ENCODE measurements at places on chromosomes 11 and 22.

- peaks cover 14% of the 10 kb centered on the region for H3K36me3 ChIP-seq
- H3K27me3 ChIP-seq, result no peaks in the 10 kb centered on the region
- H3K4me3 ChIP-seq, result peak overlapping the region; percentile 10
- H3K4me1 ChIP-seq, result peaks cover 22% of the 10 kb centered on the region
- DNase-seq, result peak; percentile 70
These were observed 9.0 kb downstream of the FAM118A start for GRCh38 chr22:45318558-45319323.

GRCh38 chr22:20979243-20979809 is 2.8 kb upstream of the LZTR1 start:
- DNase-seq, result peak; percentile 67
- peaks cover 11% of the 10 kb centered on the region for H3K4me1 ChIP-seq
- H3K27ac ChIP-seq, result no peak overlapping the region
- peak overlapping the region; percentile 10 for H3K4me3 ChIP-seq
- H3K36me3 ChIP-seq, result peaks cover 4% of the 10 kb centered on the region
- no peaks in the 10 kb centered on the region for H3K27me3 ChIP-seq

- peaks cover 1% of the 10 kb centered on the region for H3K36me3 ChIP-seq
- peak overlapping the region; percentile 82 for H3K27ac ChIP-seq
- peak; percentile 18 for DNase-seq
- peak overlapping the region; percentile 67 for H3K4me3 ChIP-seq
These were observed 393 bp downstream of the ST13 start for GRCh38 chr22:40855979-40856512.

- H3K27me3 ChIP-seq, result no peaks in the 10 kb centered on the region
- no peak overlapping the region for H3K4me3 ChIP-seq
- H3K27ac ChIP-seq, result no peak overlapping the region
- H3K36me3 ChIP-seq, result no peaks in the 10 kb centered on the region
These were observed 16.7 kb downstream of the CSRP3 start for GRCh38 chr11:19185036-19185435.

- no peak overlapping the region for H3K4me3 ChIP-seq
- no peak for DNase-seq
- H3K27ac ChIP-seq, result no peak overlapping the region
These were observed 1.3 kb upstream of the ISX start for GRCh38 chr22:35064664-35065063.

GRCh38 chr11:47577460-47578041 is 1.2 kb downstream of the KBTBD4 start:
- no peak for DNase-seq
- H3K4me3 ChIP-seq, result peak overlapping the region; percentile 54
- peak overlapping the region; percentile 20 for H3K27ac ChIP-seq
- peaks cover 31% of the 10 kb centered on the region for H3K36me3 ChIP-seq

DNA sequence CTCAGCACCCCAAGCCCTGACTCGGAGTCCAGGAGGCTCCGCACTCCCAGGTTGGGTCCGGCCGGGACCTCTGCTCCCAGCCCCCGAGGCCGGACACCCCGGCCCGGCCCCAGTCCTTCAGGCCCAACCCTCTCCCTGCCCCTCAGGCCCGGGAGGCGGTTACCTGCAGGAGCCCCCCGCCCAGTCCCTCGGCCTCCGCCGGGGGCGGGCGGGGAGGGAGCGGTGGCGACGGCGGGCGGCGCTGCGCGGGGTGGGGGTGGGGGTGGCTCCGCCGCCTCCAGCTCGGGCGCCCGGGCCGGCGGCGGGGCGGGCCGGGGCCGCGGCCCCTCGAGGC is 310 bp downstream of the TCF20 start:
- H3K36me3 ChIP-seq, result no peaks in the 10 kb centered on the region
- H3K27ac ChIP-seq, result peak overlapping the region; percentile 67
- no peaks in the 10 kb centered on the region for H3K27me3 ChIP-seq
- H3K4me3 ChIP-seq, result peak overlapping the region; percentile 62
- DNase-seq, result no peak

DNA sequence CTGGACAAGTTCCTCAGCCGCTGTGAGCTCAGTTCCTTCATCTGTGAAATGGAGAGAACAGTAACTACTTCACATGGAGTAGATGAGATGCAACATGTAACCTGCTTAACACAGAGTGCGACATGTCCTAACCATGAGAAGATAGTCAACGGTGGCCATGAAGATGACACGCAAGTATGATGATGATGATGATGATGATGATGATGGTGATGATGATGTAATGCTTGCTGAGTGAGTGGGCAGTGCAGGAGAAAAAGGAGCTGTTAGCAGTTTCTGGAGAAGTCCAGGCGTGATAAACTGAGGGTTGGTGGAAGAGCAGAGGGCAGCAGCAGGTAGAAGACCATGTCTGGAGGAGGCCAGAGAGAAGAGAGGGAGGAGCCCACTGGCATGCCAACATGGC is 90.8 kb upstream of the CD82 start:
- no peaks in the 10 kb centered on the region for H3K36me3 ChIP-seq
- H3K27me3 ChIP-seq, result peaks cover 17% of the 10 kb centered on the region
- no peak overlapping the region for H3K27ac ChIP-seq
- no peak overlapping the region for H3K4me3 ChIP-seq

DNA sequence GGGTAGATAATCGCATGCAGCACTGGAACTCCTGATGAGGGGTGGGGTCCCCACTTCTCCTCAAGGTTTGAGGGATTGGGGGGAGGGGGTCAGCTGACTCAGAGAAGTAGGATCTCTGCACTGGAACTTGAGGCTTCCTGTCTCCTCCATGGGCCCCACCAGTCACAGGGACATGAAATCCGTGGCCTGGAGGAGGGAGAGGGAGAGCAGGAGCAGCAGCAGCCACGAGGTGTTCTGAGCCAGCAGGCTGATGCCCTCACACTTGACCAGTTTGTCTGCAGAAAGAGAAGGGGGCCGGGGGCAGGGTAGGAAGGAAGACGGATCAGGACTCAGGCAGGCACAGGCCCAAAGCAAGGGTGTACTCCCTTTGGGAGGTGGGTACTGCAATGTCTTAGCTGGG is 3.7 kb downstream of the THY1 start:
- peaks cover 26% of the 10 kb centered on the region for H3K36me3 ChIP-seq
- H3K4me3 ChIP-seq, result no peak overlapping the region
- H3K27ac ChIP-seq, result no peak overlapping the region
- DNase-seq, result no peak
- no peaks in the 10 kb centered on the region for H3K27me3 ChIP-seq
- H3K4me1 ChIP-seq, result peaks cover 26% of the 10 kb centered on the region

DNA sequence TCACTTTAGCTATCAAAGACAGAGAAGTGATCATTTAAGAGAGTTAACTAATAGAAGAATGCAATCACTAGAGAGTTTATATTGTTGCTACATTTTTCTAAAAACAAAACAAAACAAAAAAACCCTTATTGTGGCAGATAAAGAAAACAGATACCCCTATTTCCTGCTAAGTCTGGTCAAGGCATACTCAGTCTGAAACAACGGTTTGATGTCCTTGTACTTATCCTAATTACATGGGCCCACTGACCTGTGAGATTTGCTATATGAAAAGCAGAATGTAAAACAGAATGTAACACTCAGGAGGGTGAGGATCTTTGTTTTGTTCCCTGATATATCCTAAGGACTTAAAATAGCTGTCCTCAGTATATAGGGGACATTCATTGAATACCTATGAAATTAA is 24.6 kb downstream of the MAML2 start:
- H3K27me3 ChIP-seq, result no peaks in the 10 kb centered on the region
- no peak for DNase-seq
- H3K36me3 ChIP-seq, result peaks cover 6% of the 10 kb centered on the region
- H3K4me1 ChIP-seq, result peaks cover 26% of the 10 kb centered on the region

DNA sequence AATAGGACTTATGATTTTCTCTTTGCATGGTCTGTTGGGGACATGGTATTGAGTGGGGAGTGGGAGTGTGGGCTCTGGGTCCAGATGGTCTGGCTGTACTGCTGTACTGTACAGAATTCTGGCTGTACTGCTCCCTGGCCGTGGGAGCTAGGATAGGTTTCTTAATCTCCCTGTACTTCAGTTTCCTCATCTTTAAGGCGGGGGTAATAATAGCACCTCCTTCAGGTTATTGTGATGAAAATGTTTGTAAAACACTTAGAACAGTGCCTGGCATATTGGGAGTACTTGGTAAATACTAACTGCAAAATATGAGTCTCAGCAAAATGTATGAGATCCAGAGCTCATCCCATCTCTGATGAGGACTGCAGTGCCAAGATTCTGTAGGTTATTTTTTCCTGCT is 198.6 kb downstream of the KIF18A start:
- no peak for DNase-seq
- H3K4me1 ChIP-seq, result peaks cover 14% of the 10 kb centered on the region

GRCh38 chr11:113481672-113482071 is 6.5 kb upstream of the DRD2 start:
- H3K4me1 ChIP-seq, result no peaks in the 10 kb centered on the region
- no peak overlapping the region for H3K27ac ChIP-seq
- no peak overlapping the region for H3K4me3 ChIP-seq
- H3K36me3 ChIP-seq, result no peaks in the 10 kb centered on the region
- H3K27me3 ChIP-seq, result peaks cover 7% of the 10 kb centered on the region

GRCh38 chr11:10653261-10653660 is 40.3 kb downstream of the IRAG1 start:
- peaks cover 35% of the 10 kb centered on the region for H3K36me3 ChIP-seq
- peaks cover 39% of the 10 kb centered on the region for H3K4me1 ChIP-seq
- H3K27ac ChIP-seq, result no peak overlapping the region
- no peak overlapping the region for H3K4me3 ChIP-seq
- H3K27me3 ChIP-seq, result no peaks in the 10 kb centered on the region

GRCh38 chr11:129702410-129703398 is 112.9 kb upstream of the TMEM45B start:
- peaks cover 9% of the 10 kb centered on the region for H3K27me3 ChIP-seq
- H3K4me3 ChIP-seq, result no peak overlapping the region
- H3K4me1 ChIP-seq, result no peaks in the 10 kb centered on the region
- DNase-seq, result no peak

GRCh38 chr11:76253416-76253815 is 47.1 kb upstream of the WNT11 start:
- no peak overlapping the region for H3K4me3 ChIP-seq
- DNase-seq, result no peak
- H3K27me3 ChIP-seq, result peaks cover 81% of the 10 kb centered on the region
- no peak overlapping the region for H3K27ac ChIP-seq
- no peaks in the 10 kb centered on the region for H3K36me3 ChIP-seq

DNA sequence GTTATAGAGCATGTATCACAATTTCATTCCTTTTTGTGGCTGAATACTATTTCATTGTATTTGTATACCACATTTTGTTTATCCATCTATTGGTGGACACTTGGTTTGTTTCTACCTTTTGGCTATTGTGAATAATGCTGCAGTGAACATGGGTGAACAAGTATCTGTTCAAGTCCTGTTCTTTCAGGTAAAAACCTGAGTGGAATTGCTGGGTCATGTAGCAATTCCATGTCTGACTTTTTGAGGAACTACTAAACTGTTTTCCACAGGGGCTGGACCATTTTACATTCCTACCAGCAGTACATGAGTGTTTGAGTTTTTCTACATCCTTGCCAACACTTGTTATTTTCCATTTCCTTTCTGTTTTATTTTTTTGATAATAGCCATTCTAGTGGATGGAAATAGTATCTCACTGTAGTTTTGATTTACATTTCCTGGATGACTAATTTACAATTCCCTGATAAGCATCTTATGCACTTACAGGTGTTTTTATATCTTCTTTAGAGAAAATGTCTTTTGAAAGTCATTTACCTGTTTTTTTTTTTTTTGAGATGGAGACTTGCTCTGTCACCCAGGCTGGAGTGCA is 12.2 kb downstream of the CABIN1 start:
- no peak overlapping the region for H3K4me3 ChIP-seq
- H3K27me3 ChIP-seq, result no peaks in the 10 kb centered on the region
- no peak for DNase-seq
- peaks cover 3% of the 10 kb centered on the region for H3K36me3 ChIP-seq
- no peak overlapping the region for H3K27ac ChIP-seq

DNA sequence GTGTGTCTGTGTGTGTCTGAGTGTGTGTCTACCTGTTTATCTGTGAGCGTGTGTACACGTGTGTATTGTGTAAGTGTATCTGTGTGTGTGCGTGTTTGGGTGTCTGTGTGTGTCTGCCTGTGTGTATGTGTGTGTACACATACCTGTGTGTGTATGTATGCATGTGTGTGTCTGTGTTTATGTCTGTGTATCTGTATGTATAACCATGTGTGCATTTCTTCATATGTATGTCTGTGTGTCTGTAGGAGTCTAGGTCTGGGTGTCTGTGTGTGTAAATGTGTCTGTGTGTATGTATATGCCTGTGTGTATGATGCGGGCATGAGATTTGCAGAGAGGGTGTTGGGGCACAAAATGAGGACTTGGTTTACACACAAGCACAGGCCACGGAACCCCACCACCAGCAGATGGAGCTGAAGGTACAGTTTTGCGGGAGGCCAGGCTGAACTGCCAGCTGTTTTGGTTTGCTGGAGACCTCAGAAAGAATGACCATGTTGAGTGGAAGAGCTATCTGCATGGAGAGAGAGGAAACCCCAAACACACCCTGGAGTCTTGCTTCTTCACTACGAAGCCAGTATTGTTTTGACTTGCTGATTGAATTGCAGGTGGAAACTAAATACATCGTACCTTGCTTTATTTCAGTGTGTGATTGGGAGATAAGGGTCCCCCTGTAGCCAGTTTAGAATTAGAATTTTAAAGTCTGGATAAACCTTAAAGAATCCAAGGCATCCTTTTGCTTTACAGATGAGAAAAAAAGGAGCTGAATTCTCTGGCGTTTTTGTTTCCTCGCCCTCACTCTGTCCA is 497.2 kb downstream of the NTM start:
- no peaks in the 10 kb centered on the region for H3K4me1 ChIP-seq
- no peaks in the 10 kb centered on the region for H3K27me3 ChIP-seq
- H3K36me3 ChIP-seq, result no peaks in the 10 kb centered on the region

GRCh38 chr11:63510360-63511047 is 4.6 kb downstream of the LGALS12 start:
- no peak overlapping the region for H3K27ac ChIP-seq
- H3K4me3 ChIP-seq, result no peak overlapping the region
- H3K36me3 ChIP-seq, result no peaks in the 10 kb centered on the region
- peaks cover 7% of the 10 kb centered on the region for H3K27me3 ChIP-seq

GRCh38 chr11:134226806-134227325 is 2.4 kb downstream of the VPS26B start:
- H3K4me1 ChIP-seq, result peaks cover 3% of the 10 kb centered on the region
- H3K36me3 ChIP-seq, result peaks cover 2% of the 10 kb centered on the region
- H3K27me3 ChIP-seq, result no peaks in the 10 kb centered on the region
- DNase-seq, result peak; percentile 3
- H3K27ac ChIP-seq, result no peak overlapping the region

GRCh38 chr11:101612481-101612880 is 28.7 kb upstream of the TRPC6 start:
- H3K27ac ChIP-seq, result no peak overlapping the region
- no peak for DNase-seq
- H3K36me3 ChIP-seq, result no peaks in the 10 kb centered on the region
- H3K4me3 ChIP-seq, result no peak overlapping the region
- H3K27me3 ChIP-seq, result no peaks in the 10 kb centered on the region

GRCh38 chr11:134797411-134798089 is 385.5 kb upstream of the B3GAT1 start:
- no peak overlapping the region for H3K4me3 ChIP-seq
- no peak overlapping the region for H3K27ac ChIP-seq
- no peaks in the 10 kb centered on the region for H3K36me3 ChIP-seq
- DNase-seq, result no peak

- H3K27me3 ChIP-seq, result peaks cover 33% of the 10 kb centered on the region
- H3K4me1 ChIP-seq, result peaks cover 1% of the 10 kb centered on the region
These were observed 75.0 kb downstream of the CACNA1I start for GRCh38 chr22:39645532-39645931.

GRCh38 chr11:126139111-126140091 is 72.0 kb downstream of the RPUSD4 start:
- peaks cover 18% of the 10 kb centered on the region for H3K4me1 ChIP-seq
- H3K4me3 ChIP-seq, result no peak overlapping the region
- H3K27ac ChIP-seq, result no peak overlapping the region
- peak; percentile 53 for DNase-seq
- H3K27me3 ChIP-seq, result peaks cover 71% of the 10 kb centered on the region

- H3K4me3 ChIP-seq, result no peak overlapping the region
- DNase-seq, result peak; percentile 47
- H3K36me3 ChIP-seq, result peaks cover 21% of the 10 kb centered on the region
- no peak overlapping the region for H3K27ac ChIP-seq
These were observed 52.9 kb downstream of the NCAPD3 start for GRCh38 chr11:134170919-134171281.

Data from IMR-90 (cell line).